Activated naive CD4-positive, alpha-beta T cell treated with anti-CD3 and anti-CD28 coated beads, Interleukin-2, amount 50 U/mL, for 16 hours (primary cell): ENCODE measurements at places on chromosomes 7 and 10.
A peak's percentile ranks its signal among the peaks of the same experiment; 100 is the strongest.

- peak; percentile 13 for DNase-seq
Observed at GRCh38 chr7:7830122-7830878, 111.9 kb upstream of the RPA3 start.

DNA sequence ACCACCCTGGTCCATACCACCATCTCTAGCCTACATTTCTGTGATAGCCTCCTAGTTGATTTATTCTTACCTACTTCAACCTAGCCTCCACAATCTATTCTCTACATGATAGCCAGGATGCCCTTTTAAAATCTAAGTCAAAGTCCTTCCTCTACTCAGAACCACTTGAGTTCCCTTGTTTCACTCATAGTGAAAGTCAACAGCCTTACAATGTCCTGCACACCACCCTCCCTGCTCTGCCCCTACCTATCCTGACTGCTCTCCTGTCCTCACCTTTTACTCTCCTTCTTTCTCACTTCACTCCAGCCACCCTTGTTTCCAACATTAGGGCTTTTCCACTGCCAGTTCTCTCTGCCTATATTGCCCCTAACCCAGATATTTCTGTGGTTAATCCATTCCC, 146.7 kb downstream of the GRM3 start:
- DNase-seq: no peak

GRCh38 chr7:78179211-78179610, 380.6 kb downstream of the PHTF2 start:
- no peak for DNase-seq

GRCh38 chr10:680146-680545, 9.3 kb downstream of the DIP2C start:
- DNase-seq: no peak

- DNase-seq: no peak
Observed at GRCh38 chr7:16998481-16999051, 116.8 kb upstream of the AGR3 start.
